ENCODE measurements at places on chromosomes 5 and 9. TPM values are rescaled to one million over a fixed set of nuclear protein-coding genes. Genes with fewer than 3 reads are reported as not detected.

Gene CEP72
- total RNA-seq: 3.3 TPM

Gene C5orf58
- total RNA-seq: not detected

DNA sequence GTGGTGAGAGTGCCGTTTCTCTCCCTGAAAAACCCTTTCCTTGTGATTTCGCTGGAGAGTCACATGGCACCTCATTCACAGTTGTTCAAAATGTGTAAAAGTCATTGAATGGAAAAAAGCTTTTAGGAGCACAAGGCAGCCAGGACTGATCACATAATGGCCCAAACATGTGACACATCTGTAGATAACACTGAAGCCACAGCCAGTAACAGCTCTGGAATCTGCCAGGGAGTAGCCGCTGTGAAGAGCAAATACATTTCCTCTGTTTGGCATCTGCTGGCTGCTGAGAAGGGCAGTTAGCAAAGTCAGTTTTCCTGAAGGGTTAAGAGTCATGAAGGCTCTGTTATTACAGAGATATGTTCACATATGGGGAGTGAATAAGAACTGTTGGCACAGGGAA, 271.8 kb downstream of the NNT start:
- no peak for DNase-seq

DNA sequence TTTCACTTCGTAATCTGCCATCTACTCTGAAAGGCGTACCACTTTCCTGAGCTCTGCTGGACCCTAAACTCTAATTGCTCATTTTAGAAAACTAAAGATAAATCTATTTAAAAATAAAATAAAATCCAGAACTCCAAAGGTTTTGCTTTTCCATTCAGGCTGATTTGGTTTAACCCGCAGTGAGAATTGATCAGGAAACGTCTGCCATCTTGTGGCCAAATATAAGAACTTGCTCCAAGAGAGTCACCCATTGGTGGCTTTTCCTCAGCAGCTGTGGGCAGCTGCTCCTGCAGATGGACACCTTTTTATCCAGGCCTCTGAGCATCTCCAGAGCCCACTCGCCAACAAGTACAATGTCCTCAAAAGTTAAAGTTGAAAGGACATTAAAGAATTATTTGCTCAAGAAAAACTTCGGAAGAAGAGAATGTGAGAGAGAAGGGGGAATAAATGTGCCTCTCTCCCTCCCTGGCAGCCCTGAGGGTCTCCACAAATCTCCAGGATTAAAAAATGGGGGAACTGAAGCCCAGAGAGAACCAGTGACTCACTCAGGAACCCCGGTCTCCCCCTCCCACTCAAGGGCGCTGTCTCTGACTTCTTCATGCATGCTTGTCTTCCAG, 4.1 kb downstream of the SAXO1 start:
- peak; percentile 50 for DNase-seq

DNA sequence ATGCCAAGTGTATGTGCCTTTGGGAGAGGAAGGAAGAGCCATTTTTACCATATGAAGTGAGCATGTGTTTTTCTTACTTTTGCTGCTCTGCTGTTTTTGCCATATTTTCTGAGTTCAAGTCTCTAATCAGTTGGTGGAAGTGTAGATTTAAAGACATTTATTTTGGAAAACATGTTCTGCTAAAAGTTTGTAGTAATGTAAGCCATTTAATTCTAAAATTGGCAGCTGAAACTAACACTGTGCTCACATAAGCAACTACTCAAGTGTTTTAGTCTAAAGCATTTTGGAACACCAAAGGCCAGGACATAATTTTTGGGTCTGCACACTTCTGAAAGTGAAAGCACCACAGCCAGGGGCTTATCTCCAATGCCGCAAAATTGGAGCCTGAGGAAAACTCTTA, 363.4 kb upstream of the ZNF608 start:
- DNase-seq: no peak

Gene ADGRV1
- total RNA-seq: 0.15 TPM

DNA sequence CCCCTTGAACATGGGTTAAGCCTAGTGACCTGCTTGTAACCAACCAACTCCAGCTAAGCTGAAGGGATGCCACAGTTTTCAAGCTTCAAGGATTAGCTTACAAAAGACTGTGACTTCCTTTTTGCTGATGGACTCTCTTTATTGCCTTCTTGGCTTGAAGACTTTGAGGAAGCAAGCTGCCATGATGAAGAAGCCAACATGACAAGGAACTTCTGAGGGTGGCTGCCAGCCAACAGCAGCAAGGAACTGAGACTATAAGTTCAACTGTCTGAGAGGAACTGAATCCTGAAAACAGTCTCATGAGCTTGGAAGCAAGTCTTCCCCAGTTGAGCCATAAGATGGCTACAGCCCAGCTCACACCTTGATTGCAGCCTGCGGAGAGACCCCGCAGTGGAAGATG, 116.1 kb upstream of the TAF11L2 start:
- no peak for DNase-seq

DNA sequence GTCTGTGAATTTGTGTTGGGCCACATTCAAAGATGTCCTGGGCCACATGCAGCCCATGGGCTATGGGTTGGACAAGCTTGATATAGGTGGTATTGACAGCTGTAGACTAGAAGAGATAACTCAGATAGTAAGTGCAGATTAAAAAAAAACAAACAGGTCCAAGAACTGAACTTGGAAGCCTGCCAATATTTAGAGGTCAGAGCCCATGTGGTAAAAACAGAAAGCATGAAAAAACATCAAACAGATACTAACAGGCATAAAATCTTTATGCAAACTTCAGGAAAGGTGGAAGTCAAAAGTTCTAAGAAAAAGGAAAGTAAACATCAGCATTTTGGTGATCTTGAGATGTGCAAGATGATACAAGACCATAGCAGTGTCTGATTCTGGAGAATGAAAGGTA, 155.1 kb upstream of the NR4A3 start:
- DNase-seq: no peak

GRCh38 chr5:31855134-31856040, 216.5 kb downstream of the PDZD2 start:
- no peak for DNase-seq

- DNase-seq: no peak
These were observed 100.2 kb downstream of the MPDZ start for GRCh38 chr9:13179257-13179656.

DNA sequence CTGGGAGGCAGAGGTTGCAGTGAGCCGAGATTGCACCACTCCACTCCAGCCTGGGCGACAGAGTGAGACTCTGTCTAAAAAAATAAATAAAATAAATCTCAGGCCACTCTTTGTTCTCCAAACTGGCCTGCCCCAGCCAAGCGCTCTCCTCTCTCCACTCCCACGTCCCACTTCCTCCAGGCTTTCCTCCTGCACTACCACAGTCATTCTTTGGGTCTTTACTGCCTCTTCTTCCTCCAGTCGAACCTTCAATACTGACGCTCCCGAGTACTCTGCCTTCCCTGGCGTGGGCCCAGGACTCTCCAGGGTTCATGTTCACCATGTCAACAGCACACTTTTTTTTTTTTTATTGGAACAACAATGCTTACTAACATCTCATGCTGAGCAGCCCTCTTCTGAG, 23.9 kb downstream of the RNF130 start:
- no peak for DNase-seq

DNA sequence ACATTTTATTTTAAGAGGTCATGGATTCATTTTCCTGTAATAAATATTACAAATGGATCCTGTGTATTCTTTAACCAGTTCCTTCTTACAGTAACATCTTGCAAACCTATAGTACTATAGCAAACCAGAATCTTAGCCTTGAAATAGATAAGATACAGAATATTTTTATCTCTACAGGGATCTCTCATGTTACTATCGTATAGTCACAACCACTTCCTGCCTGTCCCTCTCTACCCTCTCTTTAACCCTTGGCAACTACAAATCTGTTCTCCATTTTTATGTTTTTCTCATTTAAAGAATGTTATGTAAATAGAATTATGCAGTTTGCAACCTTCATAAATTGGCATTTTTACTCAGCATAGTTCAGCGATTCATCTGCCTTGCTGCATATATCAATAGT, 454.0 kb downstream of the DIRAS2 start:
- no peak for DNase-seq

DNA sequence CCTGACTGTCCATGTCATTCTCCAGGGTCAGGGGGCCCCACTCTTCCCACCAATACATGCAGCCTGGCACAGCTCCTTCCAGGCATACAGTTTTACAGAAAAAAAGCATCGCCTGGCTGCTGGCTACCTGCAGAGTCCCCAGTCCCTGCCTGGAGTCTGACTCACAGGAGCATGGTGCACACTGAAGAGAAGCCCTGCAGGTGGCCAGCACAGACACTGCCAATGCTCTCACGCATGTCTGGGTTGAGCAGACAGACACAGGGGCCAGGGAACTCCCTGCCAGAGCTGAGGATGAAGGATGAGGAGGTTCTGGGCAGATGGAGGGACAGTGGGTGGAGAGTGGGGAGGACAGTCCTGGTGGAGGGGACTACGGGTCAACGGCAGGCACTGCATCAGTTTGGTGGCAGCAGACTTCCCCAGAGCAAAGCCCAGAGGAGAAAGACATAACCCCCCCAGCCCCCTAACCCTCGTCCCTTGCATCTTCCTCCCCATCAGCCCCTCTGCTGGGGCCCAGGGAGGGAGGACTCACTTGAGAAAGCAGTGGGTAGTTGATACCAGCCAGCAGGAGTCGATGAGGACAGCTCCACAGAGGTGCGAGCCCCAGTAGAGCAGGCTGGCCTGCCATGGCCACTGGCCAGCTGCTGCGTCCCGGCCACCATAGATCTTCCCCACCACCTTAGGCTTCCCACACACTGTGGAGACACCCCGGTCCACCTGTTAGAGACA, 72.9 kb upstream of the SPTLC1 start:
- no peak for DNase-seq

GRCh38 chr9:137128158-137128861, 10.6 kb upstream of the GRIN1 start:
- no peak for DNase-seq

- DNase-seq: no peak
These were observed 35.5 kb upstream of the LRRC14B start for GRCh38 chr5:155651-156410.

Gene PLAC8L1
- total RNA-seq: not detected

Gene PRR16
- total RNA-seq: 1.2 TPM

Gene SLC6A3
- total RNA-seq: not detected

DNA sequence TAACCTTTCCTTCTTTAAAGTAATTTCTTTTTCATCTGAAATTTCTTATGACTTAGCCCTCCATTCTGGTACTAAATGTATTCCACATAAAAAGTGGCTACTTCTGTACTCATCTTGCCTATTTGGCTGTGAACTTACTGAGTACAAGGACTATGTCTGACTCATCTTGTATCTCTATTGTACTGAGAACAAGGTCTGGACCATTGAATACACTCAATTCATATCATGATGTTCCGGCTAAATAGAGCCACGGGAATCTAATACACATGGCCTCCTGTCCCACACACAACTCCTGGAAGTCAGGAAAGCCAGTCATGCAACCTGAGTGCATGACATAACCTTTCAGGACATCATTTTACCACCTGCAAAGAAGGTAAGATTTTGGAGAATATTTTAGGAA, 203.9 kb downstream of the PLK2 start:
- DNase-seq: no peak

- DNase-seq: no peak
These were observed 205.5 kb upstream of the PTGER4 start for GRCh38 chr5:40474250-40474649.

DNA sequence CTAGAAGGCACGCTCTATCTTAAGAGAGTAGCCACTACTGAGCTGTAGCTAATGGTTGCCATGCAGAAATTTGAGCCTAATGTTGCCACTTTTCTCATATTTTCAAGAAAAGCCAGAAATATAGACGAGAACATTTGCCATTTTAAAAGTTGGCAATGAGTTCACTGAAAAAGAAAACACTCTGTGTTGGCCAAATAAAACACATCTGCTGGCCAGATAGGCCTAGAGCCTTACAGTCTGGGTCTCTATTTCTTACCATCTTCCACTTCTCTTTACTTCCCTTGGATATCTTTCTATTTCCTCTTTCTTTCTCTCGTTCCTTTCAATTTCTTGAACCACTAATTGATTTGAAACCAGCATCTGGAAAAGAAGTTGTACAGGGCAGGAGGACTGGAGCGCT, 36.6 kb upstream of the VCAN start:
- DNase-seq: no peak
